Breast epithelium (tissue), 4 donors: ENCODE measurements at places on chromosomes 3 and 15.

DNA sequence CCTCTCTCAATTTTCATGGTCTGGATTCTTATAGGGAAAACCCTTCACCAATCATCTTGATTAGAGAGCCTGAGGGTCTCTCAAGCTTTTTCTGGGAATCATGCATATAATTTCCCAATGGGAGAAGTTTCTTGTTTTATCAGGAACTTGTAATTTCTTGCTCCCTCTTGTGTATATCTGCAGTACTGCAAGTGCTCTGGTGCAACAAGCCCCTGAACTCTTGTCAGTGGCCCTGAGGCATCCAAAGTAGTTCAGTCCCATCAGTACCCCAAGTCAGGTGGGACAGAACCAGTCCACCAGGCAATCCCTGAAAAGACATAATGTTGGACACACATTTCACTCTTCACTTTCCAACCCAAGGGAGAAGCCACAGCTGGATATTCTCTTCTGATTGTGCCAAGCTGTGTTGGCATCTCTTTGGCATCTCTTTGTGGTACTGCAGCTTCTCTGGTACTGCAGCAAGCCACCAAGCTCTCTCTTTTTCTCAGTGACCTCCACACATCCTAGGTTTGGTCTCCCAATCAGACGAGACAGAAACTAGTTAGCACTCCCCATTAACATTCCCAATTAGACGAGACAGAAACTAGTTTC, 214.5 kb downstream of the ZIC4 start:
- DNase-seq: no peak
- H3K4me1 ChIP-seq: no peaks in the 10 kb centered on the region
- no peaks in the 10 kb centered on the region for H3K27me3 ChIP-seq
- no peaks in the 10 kb centered on the region for H3K36me3 ChIP-seq
- H3K4me3 ChIP-seq: no peak overlapping the region
- no peak overlapping the region for H3K27ac ChIP-seq

- no peaks in the 10 kb centered on the region for H3K4me1 ChIP-seq
- no peak overlapping the region for H3K27ac ChIP-seq
- no peak overlapping the region for H3K4me3 ChIP-seq
- DNase-seq: no peak
Measured at GRCh38 chr3:103406320-103406850, 971.6 kb downstream of the ZPLD1 start.

DNA sequence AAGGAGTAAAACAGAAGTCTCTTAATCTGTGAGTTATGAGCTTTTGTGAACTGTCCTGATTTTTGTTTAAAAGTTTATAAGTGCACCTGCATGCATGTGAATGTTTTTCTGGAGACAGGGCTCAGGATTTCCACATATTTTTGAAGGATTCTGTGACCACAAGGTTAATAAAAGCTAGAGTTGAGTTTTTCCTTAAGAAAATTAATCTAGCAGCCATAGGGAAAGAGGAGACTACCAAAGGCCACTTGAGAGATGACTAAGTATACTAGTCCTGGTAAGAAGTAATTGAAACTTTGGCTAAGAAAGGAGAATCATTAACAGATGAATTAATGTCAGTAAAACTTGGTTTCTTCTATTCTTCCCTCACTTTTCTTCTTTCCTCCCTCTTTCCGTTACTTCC, 176.8 kb upstream of the EPHA3 start:
- H3K36me3 ChIP-seq: no peaks in the 10 kb centered on the region
- DNase-seq: no peak

DNA sequence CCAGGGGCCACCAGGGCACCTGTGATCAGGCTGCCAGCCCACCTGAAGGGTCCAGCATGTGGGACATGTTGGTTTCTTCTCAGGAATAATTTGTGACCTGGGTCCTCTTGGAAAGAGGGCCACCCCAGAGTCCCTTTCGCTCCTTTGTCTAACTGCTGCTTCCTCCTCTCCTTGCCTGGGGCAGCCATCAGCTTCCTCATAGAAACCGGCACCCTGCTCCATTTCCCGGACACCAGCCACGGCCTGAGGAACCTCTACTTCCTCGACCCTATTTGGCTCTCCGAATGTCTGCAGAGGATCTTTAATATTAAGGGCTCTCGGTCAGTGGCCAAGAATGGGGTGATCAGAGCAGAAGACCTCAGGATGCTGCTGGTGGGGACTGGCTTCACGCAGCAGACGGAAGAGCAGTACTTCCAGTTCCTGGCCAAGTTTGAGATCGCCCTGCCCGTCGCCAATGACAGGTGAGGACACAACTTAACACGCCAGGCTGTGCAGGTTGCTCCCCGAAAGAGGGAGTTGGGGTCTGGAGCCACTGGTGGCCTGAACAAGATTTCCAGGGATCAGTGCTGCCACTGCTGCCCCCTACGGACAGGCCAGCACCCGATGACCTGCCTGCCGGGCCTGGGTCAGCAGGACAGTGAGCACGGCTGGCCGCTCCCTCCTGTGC, 109.7 kb downstream of the LRRK1 start:
- no peaks in the 10 kb centered on the region for H3K4me1 ChIP-seq
- no peak overlapping the region for H3K27ac ChIP-seq
- no peak for DNase-seq

GRCh38 chr15:61724251-61724939, 335.9 kb downstream of the VPS13C start:
- H3K36me3 ChIP-seq: no peaks in the 10 kb centered on the region
- no peak overlapping the region for H3K27ac ChIP-seq
- DNase-seq: no peak
- H3K4me3 ChIP-seq: no peak overlapping the region

GRCh38 chr15:68994149-68994548, 20.3 kb upstream of the NOX5 start:
- H3K36me3 ChIP-seq: no peaks in the 10 kb centered on the region
- no peak overlapping the region for H3K4me3 ChIP-seq
- DNase-seq: no peak
- no peaks in the 10 kb centered on the region for H3K4me1 ChIP-seq

GRCh38 chr3:23079976-23080375, 123.2 kb upstream of the UBE2E2 start:
- peak overlapping the region; percentile 51 for H3K4me3 ChIP-seq
- H3K27ac ChIP-seq: no peak overlapping the region
- DNase-seq: no peak
- H3K36me3 ChIP-seq: no peaks in the 10 kb centered on the region
- H3K4me1 ChIP-seq: no peaks in the 10 kb centered on the region
- H3K27me3 ChIP-seq: no peaks in the 10 kb centered on the region

DNA sequence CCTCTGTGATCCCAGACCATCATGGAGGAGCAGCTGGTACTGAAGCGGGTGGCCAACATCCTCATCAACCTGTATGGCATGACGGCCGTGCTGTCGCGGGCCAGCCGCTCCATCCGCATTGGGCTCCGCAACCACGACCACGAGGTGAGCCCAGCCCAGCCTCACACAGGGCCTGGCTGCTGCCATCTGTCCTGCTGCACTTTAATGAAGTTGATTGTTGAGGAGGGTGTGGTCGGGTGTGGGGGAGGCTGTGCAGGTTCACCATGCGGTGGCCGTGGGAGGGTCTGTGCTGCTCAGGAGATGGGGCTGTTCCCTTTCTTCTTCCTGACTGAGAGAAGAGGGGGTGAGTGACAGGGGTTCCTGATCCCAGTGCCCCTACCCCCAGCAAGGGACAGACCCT, 30.6 kb downstream of the ACAD9 start:
- peaks cover 24% of the 10 kb centered on the region for H3K36me3 ChIP-seq
- H3K4me3 ChIP-seq: no peak overlapping the region
- no peaks in the 10 kb centered on the region for H3K4me1 ChIP-seq
- H3K27me3 ChIP-seq: no peaks in the 10 kb centered on the region
- no peak overlapping the region for H3K27ac ChIP-seq

DNA sequence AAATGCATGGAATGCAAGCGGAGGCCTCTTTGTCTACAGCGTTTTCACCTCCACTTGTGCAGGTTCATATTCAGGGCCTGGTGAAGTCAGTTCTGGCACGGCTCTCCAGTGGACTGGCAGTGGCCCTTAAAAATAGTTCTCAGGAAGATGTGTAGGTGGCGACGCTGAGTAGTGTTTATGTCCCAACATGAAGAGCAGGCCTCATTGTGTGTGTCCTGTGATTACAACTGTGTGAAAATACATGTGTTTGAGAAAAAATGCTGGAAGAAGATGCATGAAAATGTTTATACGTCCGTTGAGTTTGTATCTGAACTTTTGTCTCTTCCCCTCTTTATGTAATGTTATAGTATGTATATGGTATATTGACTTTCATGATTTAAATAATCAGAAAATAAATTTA, 7.2 kb downstream of the LIPC start:
- H3K4me1 ChIP-seq: no peaks in the 10 kb centered on the region
- no peaks in the 10 kb centered on the region for H3K27me3 ChIP-seq
- DNase-seq: no peak
- H3K27ac ChIP-seq: no peak overlapping the region

DNA sequence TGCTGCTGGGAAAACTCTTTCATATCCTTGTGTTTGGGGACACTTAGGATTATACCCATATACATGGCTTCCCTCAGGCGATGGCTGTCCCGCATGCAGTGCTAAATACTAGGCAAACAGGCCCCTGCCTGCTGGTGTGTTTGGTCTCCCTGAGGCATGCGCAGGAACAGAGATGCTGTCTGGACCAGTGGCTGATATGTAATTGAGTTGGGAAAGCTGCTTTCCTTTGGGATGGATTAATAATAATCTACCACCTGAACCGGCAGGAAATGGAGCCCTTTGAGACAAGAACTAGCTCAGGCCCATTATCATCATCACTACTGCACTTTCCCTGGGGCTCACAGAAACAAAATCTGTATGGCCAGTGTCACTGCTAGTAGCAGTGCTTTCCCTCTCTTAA, 18.0 kb downstream of the ZDHHC3 start:
- H3K4me1 ChIP-seq: no peaks in the 10 kb centered on the region
- no peaks in the 10 kb centered on the region for H3K27me3 ChIP-seq
- no peaks in the 10 kb centered on the region for H3K36me3 ChIP-seq

DNA sequence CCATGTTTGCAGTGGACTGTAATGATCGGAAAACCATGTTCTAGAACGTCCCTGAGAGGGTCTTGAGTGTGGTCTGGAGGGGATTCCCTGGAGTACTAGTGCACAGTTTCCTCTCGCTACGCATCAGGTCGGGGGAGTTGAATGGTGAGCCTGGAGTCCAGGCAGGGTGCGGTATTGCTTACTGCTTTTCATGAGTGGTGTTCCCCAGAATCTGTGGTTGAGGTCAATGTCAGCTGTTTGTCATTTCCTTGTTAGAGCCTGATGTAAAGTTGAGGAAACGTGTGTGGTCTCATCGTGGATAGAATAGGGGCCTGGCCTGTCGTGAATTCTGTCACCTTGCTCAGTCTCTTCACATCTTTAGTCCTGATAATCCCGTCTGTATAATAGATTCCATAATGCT, 328.2 kb upstream of the LRRFIP2 start:
- no peak overlapping the region for H3K27ac ChIP-seq
- H3K4me3 ChIP-seq: no peak overlapping the region
- no peak for DNase-seq
- no peaks in the 10 kb centered on the region for H3K36me3 ChIP-seq
- no peaks in the 10 kb centered on the region for H3K4me1 ChIP-seq
- no peaks in the 10 kb centered on the region for H3K27me3 ChIP-seq

DNA sequence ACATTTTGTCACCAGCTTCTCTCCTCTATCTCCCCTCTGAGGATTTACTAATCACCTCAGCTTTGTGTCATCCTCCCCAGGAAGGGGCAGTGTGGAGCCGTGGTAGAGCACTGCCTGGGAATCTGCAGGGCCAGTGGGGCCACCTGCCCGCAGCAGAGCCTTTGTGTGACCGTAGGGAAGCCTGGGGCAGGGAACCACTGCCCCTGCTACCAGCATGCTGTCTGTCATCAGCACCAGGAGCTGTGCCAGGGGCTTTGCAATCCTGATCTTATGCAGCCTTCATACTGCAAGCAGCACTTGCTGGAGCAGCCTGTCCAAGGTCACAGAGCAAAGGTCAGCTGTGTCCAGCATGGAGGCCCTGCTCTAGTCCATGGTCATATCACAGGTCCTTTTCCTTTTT, 170.2 kb upstream of the IL12A start:
- DNase-seq: no peak
- H3K27ac ChIP-seq: no peak overlapping the region
- no peak overlapping the region for H3K4me3 ChIP-seq
- no peaks in the 10 kb centered on the region for H3K36me3 ChIP-seq
- H3K27me3 ChIP-seq: no peaks in the 10 kb centered on the region

DNA sequence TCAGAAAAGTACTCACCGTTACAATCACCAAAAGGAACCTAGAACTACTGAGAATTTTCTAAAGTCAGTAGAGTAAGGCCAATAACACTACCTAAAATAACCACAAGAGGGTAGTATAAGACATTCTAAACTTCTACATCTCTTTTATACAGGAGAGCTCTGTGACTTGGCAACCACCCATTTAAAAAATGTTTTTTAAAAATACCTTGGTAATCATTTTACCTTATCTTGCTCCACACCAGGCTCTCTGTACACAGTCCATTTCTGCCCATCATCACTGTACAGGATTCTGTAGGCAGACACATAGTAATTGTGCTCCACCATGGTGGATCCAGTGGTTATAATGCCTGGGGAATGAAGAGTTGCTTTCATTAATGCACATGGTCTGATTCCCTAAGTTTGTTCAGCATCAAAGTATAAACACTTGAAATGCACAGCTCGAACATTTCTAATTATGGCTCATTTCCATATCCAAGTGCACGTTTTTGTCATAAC, 54.5 kb downstream of the ST3GAL6 start:
- H3K4me3 ChIP-seq: no peak overlapping the region
- H3K4me1 ChIP-seq: no peaks in the 10 kb centered on the region

DNA sequence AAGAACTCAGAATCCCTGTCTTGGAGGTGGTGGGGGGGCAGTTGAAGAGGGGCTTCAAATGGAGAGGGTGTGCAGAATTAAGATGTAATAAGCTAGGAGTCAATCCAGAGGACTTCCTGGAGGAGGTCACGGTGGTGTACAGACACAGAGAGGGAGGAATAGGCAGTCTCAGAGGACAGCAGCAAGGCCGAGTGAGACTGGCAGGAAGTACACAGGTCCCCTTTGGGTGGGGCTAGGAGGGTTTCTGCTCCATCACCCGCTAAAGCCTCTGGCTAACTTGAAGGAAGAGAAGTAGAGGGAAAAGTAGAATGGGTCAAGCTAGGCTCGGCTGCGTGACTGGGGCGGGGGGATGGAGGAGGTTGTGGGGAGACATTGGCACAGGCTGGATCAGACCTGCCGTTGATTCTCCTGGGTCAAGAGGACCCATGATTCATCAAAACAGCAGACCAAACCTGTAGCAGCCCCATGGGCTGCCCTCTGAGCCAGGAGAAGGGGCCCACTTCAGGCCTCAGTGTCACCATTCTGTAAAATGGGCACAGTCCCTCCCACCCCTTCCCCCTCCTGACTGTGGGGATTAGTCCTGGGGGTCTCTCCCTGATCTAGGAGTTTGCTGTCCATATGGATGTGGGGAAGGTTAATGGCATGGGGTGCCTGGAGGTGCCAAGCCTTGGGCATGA, 16.9 kb downstream of the CSPG4 start:
- H3K4me1 ChIP-seq: peaks cover 4% of the 10 kb centered on the region
- H3K36me3 ChIP-seq: no peaks in the 10 kb centered on the region
- H3K4me3 ChIP-seq: no peak overlapping the region
- DNase-seq: no peak
